ENCODE measurements at places on chromosomes 16 and 17.

DNA sequence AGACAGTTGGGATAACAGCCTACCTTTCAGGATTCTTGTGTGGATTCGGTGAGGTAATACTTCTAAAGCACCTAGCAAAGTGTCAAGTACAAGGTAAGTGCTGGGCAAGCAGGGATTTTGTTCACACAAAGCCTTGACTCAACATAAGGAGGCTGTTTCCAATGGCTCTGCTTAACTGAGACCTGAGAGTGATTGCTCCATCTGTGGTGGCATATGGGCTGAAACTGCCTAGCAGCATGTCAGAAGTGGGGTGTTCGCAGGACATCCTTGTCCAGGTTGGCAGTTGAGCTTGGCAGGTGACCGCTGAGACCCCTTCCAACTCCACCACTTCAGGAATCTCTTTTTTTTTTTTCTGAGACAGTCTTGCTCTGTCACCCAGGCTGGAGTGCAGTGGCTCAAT, 19.8 kb downstream of the IL4R start:
- DNase-seq, result no peak

DNA sequence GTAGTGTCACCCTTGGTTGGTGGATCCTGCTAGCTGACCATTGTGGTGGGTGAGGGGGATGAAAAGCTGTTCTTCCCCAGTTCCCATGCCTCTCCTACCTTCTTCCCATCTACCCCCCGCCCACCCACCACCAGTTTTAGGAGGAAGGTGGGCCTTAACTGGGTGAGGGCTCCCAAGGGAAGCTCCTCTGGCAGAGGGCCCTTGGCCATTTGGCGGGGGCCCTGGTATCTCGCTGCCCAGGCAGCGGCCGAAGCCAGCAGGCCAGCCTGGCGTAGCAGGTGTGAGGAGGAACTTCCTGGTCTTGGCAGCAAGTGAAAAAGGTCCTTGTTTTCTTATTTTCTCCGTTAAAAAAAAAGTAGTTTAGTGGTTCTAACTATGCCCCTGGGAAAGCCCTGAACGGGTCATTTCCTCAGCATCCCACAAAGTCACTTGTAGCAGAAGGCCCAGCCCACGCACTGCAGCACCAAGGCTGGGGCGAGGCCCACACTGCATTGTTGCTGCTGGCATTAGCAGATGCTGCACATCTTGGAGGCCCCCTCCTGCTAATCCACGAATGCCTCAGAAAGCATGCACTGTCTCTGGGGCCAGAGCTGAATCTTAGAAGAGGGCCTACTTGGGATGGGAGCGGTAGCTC, 72.5 kb downstream of the MPRIP start:
- DNase-seq, result no peak

DNA sequence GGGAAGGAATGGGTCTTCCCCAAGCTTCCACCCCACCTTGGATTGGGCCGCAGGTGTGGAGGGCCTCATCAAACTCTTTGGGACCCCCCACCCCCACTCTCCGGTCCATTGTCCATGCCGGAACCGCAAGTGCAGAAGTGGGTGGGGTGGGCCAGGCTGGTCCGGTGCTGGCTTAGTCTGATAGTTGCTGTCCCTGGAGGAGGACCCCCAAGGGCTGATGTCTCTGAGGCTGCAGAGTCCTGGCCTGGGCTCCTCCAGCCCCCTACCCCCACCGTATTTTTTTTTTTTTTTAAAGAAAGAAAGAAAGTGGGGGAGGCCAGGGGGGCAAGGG, 7.1 kb upstream of the ATXN7L3 start:
- no peak for DNase-seq

GRCh38 chr16:8776129-8776584, 21.3 kb downstream of the TMEM186 start:
- DNase-seq, result no peak

DNA sequence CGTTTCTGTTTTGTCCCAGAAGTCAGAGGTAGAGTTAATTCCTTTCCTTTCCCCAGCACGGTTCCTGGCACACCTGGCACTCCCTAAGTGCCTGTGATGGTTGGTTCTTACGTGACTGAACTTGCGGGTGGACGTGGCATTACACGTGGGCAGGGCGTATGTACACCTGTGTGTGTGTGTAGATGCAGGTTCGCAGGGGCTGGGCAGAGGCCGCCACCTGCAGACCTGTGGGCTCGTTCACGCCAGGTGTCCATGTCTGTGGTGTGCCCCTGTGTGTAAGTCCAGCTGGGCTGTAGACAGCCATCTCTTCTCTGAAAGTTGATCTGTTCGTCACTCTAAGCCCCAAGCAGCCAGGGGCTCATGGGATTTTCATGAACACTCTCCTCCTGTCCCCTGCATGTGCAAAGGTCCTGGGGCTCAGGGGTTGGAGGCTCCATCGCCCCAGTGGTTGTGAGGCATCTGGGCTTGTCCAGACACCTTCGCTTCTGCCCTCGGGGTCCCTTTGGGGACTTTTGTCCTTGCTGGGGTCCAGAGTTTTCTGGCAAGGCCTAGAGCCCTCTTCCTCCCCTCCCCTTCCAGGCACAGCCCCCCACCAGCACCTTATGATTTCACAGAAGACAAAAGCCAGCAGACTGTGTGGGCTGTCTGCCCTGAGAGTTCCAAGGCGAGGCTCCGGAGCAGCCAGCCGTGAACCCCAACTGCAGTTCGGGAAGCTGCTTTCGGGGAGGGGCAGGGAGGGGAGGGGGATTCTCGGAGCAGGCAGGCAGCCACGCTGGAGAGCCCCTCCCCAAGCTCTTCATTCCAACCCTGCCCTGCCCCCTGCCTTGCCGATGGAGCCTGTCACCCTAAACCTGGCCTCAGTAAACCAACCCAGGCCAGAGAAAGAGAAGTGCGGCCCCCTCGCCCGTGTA, 5.4 kb upstream of the FSCN2 start:
- DNase-seq, result no peak

DNA sequence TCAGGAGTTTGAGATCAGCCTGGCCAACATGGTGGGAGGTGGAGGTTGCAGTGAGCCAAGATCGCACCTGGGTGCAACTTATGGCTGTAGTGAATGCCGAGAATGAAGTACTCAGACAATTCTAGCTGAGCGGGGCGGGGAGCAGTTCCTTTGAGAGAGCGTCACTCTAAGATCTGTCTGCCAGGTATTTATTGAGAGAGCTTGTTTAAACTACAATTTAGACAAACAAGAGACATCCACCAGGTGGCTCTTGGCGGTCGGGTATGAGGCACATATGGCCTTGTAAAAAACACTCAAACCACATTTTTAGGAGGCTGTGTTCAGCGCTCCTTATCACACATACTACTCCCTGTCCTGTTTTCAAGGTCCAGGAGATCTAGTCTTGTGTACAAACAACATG, 40.6 kb upstream of the CDH1 start:
- no peak for DNase-seq

DNA sequence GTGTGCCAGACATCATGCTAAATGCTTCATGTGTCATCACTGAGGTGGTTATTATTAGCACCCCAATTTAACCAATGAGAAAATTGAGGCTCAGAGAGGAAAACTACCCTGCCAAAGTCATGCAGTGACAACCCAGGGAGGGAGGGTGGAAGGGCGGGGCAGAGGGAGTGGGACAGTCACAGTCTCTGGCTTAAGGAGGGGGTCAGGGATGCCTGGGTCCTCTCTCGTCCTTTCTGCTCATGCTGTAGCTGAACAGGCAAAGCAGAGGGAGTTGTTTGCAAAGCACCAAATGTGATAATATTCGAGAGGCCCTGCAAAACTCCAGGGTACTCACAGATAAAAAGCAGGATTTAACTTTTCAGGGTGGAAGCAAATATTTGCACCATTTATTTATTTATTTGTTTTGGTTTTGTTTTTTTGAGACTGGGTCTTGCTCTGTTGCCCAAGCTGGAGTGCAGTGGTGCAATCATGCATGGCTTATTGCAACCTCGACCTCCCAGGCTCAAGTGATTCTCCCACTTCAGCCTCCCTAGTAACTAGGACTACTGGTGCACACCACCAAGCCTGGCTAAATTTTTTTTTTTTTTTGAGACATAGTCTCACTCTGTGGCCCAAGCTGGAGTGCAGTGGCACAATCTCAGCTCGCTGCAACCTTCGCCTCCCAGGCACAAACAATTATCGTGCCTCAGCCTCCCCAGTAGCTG, 47.9 kb upstream of the NKD1 start:
- DNase-seq, result no peak

DNA sequence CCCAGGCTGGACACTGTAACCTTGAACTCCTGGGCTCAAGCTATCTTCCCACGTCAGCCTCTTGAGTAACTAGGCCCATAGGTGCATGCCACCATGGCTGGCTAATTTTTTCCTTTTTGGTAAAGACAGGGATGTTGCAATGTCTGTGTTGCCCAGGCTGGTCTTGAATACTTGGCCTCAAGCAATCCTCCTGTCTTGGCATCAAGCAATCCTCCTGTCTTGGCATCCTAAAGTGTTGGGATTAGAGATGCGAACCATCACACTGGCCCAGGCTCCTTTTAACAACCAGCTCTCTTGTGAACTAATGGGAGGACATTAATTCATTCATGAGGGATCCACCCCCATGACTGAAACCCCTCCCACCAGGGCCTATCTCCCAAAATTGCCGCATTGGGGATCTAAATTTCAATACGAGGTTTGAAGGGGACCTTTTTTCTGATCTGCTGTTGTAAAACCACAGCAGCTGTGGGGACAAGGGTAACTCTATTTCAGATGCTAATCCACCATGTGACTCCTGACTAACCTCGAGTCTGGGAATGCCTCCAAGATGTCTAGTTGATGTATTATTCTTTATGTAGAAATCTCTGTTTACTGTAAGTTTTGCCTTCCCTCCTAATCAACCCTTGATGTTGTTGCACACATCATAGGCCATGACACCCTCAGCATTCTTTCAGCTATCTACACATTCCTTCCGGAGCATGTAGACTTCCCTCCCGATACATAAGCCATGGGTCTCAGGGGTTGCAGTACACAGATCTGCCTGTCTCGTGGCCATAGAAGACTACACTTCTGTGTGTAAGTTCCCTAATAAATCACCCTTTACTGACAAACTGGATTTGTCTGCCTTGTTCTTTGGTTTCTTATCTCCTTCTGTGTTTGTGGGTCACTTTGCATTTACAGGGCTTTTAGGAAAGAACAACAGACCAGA, 37.6 kb downstream of the RNF112 start:
- no peak for DNase-seq

DNA sequence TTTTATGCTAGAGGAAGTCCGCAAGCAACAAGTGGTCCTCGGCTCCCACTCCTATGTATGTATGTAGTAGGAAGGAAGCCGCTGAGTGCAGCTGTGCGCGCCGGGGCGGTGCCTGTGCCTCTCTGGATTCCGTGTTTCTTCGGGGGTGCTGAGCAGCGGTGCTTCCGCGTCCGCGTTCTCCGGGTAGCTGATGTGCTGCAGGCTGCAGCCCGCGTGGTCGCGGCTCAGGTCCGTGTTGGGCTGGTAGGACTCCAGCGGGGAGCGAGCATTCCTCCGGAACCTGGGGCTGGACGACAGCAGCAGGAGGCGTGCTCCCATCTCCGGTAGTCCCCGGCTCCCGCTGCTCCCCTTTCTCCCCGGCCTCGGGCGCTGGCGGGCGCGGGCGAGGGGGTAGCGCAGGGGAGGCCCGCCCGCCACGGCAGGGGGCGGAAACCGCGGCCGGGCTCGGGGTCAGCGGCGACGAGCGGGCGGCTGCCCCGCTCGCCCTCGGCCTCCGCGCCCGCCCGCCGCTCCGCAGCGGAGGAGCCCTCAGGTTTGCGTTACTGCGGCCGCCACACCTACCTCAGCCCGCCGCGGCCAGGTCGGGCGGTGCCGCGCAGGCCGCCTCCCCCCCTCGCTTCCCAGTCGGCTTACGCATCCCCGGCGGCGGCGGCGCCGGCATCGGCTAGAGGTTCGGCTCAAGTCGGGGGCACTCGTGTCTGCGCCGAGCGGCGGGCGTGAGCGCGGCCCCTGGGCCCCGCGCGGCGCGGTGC, 487 bp downstream of the C17orf67 start:
- DNase-seq, result peak; percentile 84

DNA sequence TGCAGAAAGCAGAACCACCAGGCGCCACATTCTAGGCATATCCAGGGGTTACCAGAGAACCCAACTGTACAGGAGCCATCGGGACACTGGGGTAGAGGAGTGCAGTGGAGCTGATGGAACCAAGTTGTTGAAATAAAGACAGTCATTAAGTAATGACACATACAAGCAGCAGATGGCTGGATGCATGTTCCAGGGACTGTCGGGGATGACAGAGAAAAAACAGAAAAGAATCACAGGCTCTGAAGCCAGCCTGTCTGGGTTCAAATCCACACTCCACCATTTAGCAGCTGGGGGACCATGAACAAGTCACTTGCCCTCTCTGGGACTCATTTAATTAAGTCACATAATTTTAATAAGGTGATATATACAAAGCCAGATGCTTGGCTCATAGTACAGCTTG, 117.1 kb downstream of the ZNF423 start:
- DNase-seq, result no peak

DNA sequence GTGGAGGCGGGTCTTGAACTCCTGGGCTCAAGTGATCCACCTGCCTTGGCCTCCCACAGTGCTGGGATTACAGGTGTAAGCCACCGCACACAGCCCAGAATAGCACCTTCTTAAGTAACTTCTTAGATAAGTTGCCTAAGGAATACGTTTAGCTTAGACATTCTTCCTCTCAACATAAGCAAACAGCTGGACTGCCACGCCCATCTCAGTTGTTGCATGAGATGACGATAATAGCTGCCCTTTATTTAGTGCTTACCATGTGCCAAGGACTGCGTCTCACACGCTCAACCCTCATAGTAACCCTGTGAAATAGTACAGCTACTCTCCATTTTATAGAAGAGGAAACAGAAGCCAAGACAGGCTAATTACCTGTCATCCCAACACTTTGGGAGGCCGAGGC, 11.8 kb downstream of the HASPIN start:
- DNase-seq, result no peak

GRCh38 chr16:4249530-4250308, 7.8 kb upstream of the SRL start:
- no peak for DNase-seq

- DNase-seq, result no peak
These were observed 45.1 kb upstream of the IRF8 start for GRCh38 chr16:85853547-85854545.

- no peak for DNase-seq
These were observed 21.2 kb upstream of the LYRM9 start for GRCh38 chr17:27914382-27914781.

DNA sequence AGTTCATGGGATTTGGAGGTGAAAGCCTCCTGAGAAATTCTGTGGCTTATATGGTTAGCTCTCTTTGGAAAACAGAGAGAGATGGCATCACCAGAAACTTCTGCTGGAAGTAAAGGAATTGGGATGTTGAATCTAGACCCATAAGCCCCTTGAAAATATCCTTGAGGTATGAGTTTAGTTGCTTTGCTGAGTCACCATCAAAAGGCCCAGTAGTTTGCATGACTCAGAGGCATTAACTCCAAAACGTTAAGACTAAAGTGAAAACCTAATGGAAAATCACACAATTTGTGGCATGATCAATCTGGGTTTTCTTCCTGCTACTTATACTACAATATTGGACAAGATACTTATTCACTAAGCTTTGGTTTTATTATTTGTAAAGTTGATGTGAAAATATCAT, 349.2 kb upstream of the SALL1 start:
- no peak for DNase-seq

Measured in NCI-H510A (cell line).